H54 (cell line): ENCODE measurements at places on chromosomes 3 and 15.

DNA sequence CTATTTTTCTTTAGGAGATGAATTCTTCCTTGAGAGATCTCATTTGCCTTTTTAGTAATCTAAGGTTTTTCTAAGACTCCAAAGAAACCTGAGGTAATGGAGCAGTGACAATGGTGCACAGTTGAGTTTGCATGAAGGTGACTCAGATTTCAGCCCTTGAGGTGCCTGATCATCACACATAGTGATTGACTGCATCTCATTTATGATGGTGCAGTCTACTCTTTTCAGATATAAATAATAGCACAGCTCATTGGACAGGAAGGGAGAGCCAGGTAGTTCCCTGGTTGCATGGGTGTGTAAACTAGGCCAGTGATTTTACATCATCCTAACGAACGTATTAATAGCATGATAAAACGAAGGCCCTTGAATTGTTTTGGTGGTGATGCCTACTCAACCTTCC is 86.1 kb upstream of the SAMMSON start:
- DNase-seq: no peak

- no peak for DNase-seq
Measured at GRCh38 chr15:35958975-35959374, 413.0 kb upstream of the DPH6 start.

- no peak for DNase-seq
Measured at GRCh38 chr3:18080198-18080689, 337.8 kb upstream of the TBC1D5 start.

DNA sequence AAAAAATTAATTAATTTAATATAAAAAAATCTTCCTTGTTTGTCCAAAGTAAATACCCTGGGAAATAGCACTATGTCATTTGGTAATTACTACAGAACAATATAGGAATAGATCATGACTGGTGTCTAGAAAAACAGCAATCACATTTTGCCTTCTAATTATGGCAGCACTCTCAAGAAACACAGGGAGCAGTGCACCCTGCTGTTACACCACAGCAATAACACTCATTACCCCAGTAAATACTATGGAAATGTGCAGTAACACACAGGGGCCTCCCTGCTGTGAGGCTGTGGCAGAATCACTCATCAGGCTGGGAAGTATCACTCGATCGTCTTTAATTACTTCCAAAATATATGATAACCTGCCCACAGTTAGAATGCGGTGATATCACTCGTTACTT is 646.0 kb downstream of the TUSC7 start:
- DNase-seq: no peak

DNA sequence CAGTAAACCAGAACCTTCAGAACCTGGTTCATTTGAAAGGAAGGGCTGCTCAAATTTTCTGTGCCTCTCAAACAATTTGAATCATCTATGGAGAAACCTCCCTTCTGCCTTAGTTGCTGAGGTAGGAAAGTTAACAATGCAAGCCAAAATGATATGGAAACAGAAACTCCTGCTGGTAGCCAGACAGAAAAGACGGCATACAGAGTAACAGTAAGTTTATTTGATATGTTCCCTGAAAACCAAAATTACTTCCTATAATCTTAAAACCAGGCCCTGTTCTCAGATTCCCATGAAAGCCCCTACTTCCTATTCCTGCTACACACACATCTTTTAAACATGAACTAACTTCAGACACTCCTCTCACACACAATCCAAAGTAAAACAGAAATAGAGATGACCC is 86.2 kb downstream of the TBC1D5 start:
- no peak for DNase-seq

GRCh38 chr15:57144448-57144847 is 226.0 kb downstream of the TCF12 start:
- no peak for DNase-seq

DNA sequence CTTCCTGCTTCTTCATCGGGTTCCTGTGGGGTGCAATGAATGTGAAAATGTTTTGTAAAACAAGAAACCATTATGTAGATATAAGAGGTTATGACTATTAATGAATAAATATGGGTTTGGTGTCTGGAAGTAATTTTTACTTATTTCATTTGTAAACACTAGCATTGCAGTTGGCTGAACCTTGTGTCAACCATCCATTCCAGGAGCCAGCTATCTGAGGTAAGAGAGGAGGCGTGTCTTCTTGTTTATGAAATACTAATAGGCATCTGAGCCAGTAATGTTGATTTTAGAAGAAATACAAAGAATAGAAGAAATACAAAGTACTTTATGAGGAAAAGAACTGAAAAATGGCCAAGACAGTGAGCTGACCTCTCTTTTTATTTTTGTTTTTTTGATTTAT is 187.5 kb downstream of the LPP start:
- DNase-seq: no peak
